ENCODE measurements at places on chromosomes 2 and 18.

- DNase-seq = no peak
Measured at GRCh38 chr2:27261241-27261925, 1.5 kb downstream of the SLC30A3 start.

DNA sequence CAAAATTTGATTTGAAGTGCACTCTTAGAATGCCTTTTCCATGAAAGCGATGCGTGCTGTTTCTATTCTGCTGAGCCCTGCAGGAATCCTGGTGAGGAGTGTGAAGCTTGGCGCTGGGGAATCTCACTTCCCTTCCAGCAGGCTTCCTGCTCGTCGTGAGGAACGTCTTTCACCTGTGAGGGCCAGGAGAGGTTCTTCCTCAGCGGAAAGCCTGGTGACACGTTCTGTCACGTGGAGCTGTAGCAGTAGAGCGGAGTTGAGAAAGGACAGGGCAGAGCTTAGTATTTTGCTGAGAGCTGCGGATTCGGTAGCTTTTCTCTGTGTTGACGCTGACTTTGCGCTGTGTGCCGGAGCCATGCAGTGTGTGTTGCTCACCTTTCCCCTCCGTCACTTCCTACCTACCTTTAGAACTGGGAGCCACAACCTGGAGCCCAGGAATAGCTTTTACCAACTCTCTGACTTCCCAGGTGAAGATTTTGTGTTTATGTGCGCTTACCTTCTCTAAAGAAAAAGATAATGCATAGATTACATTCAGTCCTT, 294.8 kb downstream of the PTGR3 start:
- no peak for DNase-seq

DNA sequence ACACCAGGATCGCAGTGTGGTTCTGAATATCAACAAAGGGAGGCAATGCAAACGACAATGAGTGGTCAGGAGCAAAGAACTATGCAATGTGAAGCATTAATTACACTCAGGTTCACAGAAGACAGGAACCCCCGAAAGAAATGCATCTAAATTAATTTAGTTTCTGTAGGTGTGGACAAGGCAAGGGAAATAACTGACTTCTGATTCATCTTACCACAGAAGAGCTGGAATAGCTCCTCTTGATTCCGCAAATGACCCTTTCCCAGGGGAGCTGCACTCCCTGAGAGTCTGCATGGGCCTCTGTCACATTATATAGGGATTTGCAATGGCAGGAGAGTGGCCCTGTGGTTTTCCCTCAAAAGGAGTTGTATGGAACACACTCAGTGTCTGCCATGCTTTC, 263.9 kb upstream of the APCDD1 start:
- DNase-seq = no peak

DNA sequence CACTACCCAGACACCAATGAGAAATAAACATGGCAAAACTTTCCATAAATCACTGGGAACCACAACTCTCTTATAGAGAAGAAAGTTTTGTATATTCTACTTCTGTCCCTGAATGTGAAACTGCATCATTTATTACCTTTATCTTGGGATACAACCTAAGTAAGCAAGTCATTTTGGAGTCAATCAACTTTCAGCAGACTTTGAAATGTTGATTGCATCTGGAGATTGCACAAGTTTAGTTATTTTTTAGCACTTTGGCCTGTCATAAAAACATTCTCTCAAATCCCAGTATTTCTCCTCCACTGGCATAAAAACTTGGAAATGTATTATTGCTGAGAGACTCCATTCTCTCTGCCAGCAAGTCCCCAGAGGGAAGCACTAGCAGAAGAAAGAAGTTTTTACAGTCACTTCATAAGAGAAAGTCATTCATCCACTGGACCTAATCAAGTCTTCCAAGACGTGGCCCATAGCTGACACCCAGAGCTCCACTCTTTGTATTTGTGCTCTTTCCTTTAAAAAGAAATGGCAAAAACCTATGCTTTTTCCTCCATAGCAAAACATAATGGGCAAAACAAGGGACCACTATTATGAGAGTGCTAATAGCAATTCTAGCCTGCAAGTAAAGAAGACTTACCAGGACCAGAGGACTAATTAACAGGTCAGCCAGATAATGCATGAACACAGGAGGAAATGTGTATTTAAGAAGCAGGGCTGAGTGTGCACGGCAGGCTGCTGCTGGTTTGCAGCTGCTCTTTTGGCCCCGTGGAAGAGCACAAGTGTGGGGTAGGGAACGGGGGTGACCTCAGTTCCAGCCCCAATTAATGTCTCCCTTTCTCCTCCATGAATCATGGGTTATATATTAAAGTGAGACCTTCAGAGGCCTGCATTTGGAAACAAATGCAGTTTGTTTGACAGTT, 171.5 kb downstream of the INO80D start:
- no peak for DNase-seq

DNA sequence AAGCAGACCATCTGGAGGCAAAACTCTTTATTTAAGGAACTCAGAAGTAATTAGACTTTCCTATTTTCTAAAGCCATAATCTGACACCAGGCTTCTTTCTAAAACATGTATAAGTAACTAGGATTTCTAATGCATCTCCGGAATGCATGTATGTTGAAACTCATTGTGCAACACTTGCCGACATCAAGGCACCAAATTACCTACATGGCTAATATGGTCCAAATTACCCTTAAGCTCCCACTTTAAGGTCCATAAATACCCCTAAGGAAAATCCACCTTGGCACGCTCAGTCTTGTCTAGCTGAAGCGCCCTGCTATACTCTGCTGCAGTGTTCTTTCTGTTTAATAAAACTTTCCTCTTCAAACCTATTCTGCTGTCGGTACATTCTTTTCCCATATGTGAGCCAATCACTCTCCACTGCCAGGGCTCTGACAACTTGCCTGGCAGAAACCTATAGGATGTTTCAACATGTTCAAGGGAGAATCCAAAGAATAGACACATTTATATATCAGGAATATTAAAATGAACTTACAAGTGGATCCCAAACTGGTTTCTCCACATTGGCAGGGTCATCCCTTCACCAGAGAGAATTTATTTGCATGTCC, 171.9 kb downstream of the GALNT1 start:
- DNase-seq = no peak

DNA sequence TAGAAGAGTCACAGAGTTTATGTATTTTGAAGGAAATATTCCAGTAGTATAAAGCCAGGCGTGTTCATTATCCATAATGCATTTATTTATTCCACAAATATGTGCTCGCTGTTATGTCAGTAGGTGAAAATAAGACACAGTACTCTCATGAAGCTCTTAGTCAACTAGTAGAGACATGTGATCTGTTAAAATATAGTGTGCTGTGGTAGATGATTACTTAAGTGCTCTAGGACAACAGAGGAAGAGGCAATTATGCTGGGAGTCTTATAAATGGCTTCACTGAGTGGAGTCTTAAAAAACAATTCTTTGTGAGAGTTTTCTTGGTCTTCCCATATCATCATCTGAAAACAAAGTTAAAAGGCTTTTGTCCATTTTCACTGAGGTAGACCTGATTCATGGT, 457.3 kb downstream of the XIRP2 start:
- no peak for DNase-seq

DNA sequence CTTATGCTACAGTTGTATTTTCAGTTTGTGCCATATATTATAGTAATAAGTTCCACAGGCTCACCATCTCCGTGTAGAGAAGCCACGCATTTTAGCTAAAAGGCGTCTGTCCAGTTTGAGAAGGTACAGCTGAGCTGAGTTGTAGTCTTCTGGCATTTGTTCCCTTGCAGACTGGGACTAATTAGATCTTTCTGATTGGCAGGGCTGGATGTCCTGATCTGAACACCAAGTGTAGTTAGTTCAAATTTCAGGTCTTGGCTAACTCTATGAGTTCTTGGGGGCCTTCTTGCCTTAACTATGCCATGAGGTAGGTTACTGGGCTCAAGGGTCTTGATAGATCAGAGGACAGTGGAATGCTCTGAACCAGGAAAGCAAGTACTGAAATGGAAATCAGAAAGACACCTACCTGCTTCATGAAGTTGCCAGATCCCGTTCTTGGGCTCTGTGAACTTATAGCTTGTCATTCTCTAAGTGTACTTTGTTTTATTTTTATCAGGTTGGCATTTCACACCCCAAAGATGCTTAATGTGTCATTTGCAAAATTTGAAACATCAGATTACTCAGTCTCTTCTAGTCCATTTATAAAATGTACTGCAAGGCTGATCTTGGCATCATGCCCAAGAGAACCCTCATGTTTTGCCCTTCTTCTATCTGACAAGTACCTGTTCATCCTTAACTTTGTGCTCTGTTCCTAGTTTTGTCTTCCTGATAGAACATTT, 93.7 kb downstream of the PLCL1 start:
- no peak for DNase-seq

DNA sequence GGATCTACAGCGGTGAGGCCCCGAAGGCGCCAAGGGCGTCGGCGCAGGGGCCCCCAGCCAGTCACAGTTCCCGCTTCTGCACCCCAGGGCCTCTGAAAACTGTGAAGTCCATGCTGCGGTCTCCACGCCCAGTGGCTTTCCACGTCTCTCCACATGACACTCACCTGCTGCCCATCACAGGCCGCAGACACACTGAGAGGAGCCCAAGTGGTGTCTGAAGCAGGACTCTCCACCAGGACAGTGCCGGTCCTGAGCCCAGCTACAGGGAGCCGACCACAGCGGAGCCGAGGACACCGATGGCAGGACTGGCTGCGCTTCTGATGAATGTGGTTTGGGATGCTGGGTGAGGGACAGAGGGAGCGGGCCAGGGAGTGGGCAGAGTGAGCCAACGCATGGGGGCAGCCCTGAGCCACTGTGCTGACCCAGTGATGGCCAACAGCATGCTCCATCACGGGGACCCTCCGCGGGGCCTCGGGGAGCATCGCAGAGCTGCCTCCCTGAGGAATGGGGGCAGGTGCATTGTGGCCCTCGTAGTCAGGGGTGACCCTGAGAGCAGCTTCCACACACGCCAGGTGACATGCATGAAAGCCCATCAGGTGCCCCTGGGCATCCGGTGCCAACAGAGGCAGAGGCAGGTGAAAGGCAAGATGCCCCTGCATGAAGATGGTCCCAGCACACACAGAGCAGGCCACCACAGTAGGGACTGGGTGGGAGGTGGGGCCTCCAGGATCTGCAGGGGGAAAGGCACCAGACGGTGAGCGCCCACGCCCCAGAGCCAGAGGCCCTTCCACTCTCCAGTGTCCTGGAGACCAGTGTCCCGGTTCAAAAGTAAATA, 116.6 kb downstream of the HDAC4 start:
- no peak for DNase-seq

- no peak for DNase-seq
Measured at GRCh38 chr2:126719191-126719832, 63.4 kb downstream of the GYPC start.

DNA sequence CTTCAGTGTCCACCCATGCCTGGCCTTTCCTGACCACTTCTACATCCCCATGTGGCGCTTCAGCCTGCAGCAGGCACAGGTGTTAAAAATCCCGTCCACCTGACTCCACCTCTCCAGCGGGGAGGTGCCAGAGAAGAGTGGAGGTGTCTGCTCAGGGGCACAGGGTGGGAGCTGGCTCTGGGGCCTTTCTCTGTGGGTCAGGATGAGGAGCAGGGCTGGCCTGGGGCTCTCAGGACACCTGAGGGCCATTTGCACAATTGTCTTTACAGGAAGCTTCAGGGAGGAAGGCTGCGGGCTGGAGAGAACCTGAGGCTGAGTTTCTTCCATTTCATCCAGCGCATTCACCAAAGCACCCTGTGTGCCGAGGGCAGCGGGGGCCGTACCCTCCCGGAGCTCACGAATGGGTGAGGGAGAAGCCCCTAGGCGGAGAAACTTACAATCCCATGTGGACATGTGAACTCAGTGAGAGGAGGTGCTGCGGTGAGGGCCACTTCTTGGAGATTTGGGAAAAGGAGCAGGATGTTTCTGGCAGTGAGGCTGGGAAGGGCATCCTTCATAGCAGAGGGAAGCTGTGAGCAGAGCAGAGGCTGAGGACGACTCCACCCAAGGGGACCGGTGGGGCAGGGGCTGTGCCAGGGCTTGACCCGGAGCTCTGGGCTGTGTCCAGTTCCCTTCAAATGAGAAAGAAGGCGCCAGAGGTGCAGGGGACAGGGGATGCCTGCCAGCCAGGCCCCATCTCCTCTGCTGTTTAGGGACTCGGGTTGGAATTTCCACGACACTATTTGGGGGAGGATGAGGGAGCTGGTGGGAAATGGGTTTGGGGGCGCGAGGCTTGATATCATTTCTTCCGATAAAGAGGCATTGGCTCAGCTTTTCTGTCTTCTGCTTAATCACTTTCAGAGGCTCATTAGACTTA, 155.2 kb upstream of the MYCN start:
- DNase-seq = no peak

GRCh38 chr2:62036761-62037250, 131.3 kb downstream of the COMMD1 start:
- DNase-seq = no peak

- DNase-seq = no peak
Measured at GRCh38 chr2:189521699-189522434, 58.7 kb downstream of the SLC40A1 start.

- no peak for DNase-seq
Measured at GRCh38 chr18:4557502-4557901, 102.4 kb upstream of the DLGAP1 start.

GRCh38 chr18:35247412-35248249, 6.8 kb downstream of the ZNF397 start:
- DNase-seq = no peak

- DNase-seq = no peak
Measured at GRCh38 chr18:21099442-21099841, 12.2 kb downstream of the ROCK1 start.

GRCh38 chr18:22348521-22349316, 69.0 kb downstream of the CTAGE1 start:
- DNase-seq = no peak

- no peak for DNase-seq
Measured at GRCh38 chr2:96962567-96963203, 23.7 kb downstream of the FAM178B start.

- DNase-seq = no peak
Measured at GRCh38 chr2:19900931-19901441, 797 bp downstream of the TTC32 start.

DNA sequence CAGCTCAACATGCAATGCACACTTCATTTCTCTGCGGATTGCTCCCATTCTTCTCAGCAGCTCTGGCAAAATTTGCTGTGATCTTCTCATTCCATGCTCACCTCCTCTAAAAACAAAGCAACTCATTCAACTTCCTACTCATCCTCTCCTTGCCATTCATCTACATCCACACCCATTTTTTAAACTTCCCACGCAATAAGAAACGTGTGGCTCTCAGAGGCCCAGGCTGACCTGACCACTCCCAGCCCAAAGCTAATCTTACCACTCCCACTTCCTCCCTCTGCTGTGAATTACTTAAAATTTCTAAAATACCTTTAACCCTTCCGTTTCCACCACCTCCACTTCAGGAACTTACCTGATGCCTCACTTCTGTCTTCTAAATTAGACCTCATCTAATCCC, 15.2 kb downstream of the ABCB11 start:
- no peak for DNase-seq
